ENCODE measurements at places on chromosomes 12 and 14.

DNA sequence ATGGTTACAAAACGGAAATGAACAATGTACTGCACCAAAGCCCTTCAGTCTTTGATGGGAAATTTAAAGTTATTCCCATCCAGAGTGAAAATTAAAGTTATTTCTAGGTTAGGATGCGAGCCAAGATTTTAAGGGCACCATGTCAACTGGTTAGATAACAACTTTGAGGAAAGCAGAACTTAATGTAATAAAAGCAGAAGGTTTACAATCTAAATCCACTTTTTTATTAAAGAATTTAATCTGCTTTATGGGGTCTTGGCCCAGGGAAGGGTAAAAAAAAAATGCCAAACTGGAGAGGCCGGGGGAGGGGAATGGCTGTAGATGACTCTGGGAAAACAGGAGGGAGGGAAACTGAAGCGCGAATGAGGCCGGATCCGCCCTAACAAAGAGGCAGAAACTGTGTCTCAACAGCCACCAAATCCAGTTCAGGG, 108.2 kb upstream of the ATF7IP start:
- DNase-seq = no peak

GRCh38 chr12:89454080-89454848, 70.3 kb downstream of the GALNT4 start:
- no peak for DNase-seq

- DNase-seq = no peak
Measured at GRCh38 chr14:89646971-89647370, 229.9 kb upstream of the FOXN3 start.

GRCh38 chr14:94011795-94012194, 14.3 kb upstream of the OTUB2 start:
- DNase-seq = peak; percentile 12

DNA sequence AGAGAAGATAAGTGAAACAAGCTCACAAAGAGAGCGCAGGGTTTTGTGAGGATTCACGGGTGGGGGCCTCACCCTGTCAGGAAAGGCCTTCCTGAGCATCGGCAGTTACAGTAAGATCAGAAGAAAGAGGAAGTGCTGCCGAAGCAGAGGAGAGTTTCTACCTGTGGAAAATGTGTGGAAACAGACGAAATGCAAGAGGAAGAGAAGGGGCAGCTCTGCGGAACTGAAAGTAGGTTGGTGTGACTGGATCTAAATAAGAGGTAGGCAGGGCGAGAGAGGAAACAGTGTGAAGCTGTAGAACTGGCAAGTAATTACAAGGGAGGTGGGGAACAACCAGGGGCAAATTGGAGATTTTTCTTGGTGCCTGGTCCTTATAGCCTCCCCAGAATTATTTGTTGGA, 2.6 kb downstream of the GPR68 start:
- DNase-seq = no peak

DNA sequence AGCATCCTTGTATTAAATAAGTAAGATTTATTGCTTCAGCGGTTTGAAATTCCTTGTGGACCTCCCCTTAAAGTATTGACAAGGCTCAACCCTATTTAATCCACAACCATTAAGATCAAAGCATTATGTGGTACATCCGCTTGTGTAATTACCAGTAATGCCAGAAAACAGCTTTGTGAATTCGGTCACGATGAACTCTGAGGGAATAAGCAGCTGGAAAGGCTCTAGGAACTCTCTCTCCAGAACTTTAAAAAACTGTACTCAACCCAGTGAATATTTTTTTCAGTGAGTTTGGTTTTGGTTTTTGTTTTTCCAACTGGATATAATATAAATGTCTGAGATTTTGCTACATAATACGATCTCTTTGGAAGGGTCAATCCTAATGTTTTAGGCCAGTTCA, 49.3 kb upstream of the DIO2 start:
- DNase-seq = no peak

DNA sequence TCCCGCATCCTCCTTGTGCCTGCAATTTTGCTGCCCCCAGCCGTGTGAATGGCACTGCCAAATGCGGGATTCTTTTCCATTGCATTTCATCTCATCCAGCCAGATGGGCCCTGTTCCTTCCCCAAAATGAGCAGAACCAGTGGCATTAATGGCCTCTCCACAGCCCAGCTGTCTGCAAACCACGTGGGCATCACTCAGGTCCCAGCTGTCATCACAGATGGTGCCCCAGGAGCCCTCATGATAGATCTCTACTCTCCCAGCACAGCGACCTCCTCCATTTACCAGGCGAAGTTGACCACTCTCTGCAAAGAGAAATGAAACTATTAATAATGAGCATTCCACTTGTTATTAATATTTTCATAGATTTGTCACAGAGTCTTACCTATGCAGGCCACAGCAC, 17.1 kb downstream of the CD163 start:
- DNase-seq = peak; percentile 97

- no peak for DNase-seq
Measured at GRCh38 chr12:127810041-127810440, 456.9 kb upstream of the TMEM132C start.
